ENCODE measurements at places on chromosomes 11 and 22. TPM values are rescaled to one million over a fixed set of nuclear protein-coding genes. Genes with fewer than 3 reads are reported as not detected.

DNA sequence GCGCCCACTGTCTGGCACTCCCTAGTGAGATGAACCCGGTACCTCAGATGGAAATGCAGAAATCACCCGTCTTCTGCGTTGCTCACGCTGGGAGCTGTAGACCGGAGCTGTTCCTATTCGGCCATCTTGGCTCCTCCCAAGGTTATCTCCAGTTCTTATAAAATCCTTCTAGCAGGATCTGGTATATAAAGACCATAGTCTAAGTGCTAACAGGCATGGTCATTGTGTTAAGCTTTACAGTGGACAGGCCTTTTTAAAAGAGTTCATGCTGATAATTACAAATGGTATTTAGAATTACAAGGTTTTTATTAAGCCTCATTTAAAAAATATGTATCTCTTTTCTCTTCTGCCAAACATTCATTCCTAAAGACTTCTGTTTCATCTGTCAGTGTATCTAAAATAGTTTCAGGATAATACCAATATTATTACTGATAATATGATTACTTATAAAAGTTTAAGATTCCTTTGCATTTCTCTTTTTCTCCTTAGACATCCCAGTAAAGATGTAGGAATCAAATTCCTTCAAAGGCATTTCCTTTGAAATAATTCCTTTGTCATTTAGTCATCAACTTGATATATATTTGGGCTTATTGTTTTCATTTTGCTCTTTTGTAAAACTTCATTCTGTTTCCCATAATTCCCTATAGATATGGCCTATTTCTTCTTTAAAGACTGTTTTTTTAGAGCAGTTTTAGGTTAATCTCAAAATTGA, 20.7 kb downstream of the DDX10 start:
- no peak for DNase-seq

- DNase-seq, result no peak
Observed at GRCh38 chr11:126403658-126404057, 48.2 kb downstream of the ST3GAL4 start.

DNA sequence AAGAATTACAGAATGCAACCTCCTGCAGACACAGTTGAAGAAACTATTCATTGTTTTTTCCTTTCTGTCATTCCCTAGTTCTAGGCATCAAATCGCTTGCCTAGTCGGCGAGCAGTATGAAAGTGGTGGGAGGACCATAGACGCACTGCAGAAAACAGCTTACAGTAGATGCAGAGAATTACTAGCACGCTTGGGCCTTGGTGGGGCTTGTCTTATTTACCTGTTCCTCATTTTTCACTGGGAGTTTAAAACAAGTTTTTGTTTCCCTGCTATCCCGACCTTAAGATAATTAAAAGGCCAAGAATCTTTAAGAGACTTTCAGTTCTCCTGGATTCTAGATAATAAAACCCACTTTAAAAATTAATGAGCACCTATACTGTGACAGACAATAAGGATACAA, 713 bp upstream of the ARL14EP start:
- DNase-seq, result no peak

- DNase-seq, result no peak
Observed at GRCh38 chr11:85988780-85989179, 80.1 kb downstream of the PICALM start.

MS4A15 gene
- not detected for total RNA-seq

KRTAP5-11 gene
- not detected for total RNA-seq

KCNE3 gene
- total RNA-seq, result 4.9 TPM

FKBP2 gene
- 72.6 TPM for total RNA-seq

All from epithelial cell of proximal tubule (primary cell).